ENCODE measurements at places on chromosomes 6 and 20. TPM values are rescaled to one million over a fixed set of nuclear protein-coding genes. Genes with fewer than 3 reads are reported as not detected.

- no peak for DNase-seq
Observed at GRCh38 chr6:47509937-47510336, 32.3 kb downstream of the CD2AP start.

Gene MACROD2
- 34.0 TPM for total RNA-seq

DNA sequence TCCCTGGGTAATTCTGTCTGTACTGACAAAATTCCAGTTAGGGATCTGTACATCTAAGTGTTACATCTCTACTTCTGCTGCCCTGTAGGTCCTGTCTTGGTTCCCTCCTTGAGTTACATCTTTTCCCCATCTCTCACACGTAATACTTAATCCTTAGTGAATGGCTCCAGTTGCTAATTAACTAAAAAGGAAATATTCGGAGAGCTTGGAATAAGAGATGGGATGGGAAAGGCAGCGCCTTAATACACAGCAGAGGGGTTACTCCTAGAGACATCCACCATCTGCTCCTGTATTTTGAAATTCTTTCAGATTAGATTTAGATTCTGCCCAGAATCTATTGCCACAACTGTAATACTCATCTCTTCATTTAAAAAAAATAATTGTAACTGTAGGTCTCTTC is 384.0 kb downstream of the SAMD5 start:
- DNase-seq = no peak

GRCh38 chr6:96886519-96886918 is 11.2 kb downstream of the NDUFAF4 start:
- no peak for DNase-seq

Gene WFDC5
- total RNA-seq = 0.28 TPM

GRCh38 chr20:8223091-8223870 is 91.2 kb downstream of the PLCB1 start:
- DNase-seq = no peak

Gene ECT2L
- 0.89 TPM for total RNA-seq

GRCh38 chr6:105833959-105834947 is 251.9 kb upstream of the PRDM1 start:
- DNase-seq = no peak

Gene TAGAP
- total RNA-seq = 3.3 TPM

Gene C6orf15
- total RNA-seq = not detected

GRCh38 chr6:170032197-170032596 is 258.7 kb downstream of the DLL1 start:
- no peak for DNase-seq

DNA sequence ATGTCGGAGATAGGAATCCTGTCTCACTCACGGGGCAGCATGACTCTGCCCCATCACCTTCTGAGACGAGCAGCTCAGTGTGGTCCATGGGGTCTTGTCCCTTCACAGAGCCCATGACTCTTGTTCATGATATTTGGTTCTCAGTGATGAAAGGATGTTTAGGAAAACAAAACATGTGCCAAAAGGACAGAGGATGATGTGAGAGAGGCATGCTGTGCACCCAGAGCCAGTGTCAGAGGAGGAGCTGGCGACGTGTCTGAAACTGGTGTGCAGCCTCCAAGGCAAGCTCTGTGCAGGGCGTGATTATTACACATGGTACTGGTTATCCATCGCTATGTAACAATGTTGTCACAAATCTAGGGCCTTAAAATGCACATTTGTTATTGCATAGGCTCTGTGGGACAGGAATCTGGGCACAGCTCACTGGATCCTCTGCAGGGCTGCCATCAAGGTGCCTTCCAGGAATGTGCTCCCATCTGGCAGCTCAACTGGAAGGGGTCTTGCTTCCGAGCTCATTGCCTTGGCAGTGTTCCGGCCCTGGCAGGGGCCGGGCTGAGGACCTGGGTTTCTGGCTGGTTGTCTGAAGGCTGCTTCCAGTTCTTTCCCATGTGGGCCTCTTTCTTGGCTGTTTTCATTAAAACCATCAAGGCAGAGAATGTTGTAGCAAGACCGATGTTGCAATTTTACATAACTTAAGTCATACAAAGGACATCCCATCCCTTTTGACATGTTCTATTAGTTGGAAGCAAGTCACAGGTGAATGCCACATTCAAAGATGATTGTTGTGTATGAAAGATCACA is 175.4 kb downstream of the ERMARD start:
- no peak for DNase-seq

GRCh38 chr20:47929368-47930115 is 144.3 kb upstream of the SULF2 start:
- no peak for DNase-seq

DNA sequence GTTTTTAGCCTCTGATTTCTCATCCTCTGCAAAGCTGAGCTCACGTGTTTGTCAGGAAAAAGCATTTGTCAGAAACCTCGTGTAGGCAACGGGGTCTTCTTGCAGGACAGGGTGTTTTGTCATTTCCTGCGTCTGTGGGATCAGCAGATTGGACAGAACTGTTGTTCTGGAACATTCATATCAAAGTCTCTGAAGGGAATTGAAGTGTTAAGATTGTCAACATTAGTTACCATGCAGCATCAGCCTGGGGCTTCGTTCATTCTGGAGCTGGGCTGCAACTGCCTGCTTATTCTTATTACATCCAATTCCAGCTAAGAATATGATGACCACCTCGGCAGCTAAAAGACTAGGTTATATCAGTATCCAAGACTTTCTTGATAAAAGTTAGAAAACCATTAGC is 71.0 kb upstream of the RALGAPA2 start:
- DNase-seq = no peak

GRCh38 chr20:24665741-24666191 is 196.3 kb downstream of the SYNDIG1 start:
- no peak for DNase-seq

Gene POPDC3
- 1.8 TPM for total RNA-seq

GRCh38 chr6:13915561-13916229 is 9.1 kb upstream of the RNF182 start:
- DNase-seq = peak; percentile 91

- no peak for DNase-seq
Observed at GRCh38 chr6:117546674-117547073, 55.6 kb downstream of the GOPC start.

Gene GLP1R
- total RNA-seq = 0.61 TPM

DNA sequence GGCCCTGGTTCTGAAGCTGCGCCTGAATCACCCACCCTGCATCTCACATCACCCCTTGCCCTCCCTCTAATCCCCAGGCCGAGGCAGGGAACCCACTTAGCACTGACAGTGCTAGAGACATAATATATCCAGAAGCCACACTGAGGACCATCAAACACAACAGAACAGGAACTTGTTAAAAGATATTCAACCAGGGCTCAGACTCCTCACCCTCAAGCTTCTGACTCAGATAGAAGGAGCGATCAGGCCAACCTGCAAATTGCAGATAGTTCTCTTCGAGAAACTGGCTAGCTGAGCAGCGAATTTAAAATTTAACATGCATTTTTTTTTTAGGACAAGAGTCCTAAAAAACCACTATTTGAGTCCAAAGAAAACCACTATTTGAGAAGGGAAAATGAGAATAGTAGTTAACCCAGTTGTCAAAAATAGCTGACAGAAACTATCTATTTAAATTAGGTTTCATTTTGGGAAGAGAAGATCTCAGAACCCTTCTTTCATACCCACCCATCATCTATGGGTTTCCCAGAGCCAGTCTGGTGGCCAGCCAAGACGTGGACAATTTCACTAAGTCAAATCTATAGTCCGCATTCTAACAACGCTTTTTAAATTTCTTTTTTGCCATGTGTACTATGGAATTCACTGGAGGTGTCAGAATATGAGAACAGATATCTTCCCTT is 95.6 kb downstream of the OPRM1 start:
- DNase-seq = no peak

GRCh38 chr6:1516742-1517520 is 92.8 kb upstream of the FOXC1 start:
- DNase-seq = no peak

Gene SAPCD1
- total RNA-seq = 3.4 TPM

DNA sequence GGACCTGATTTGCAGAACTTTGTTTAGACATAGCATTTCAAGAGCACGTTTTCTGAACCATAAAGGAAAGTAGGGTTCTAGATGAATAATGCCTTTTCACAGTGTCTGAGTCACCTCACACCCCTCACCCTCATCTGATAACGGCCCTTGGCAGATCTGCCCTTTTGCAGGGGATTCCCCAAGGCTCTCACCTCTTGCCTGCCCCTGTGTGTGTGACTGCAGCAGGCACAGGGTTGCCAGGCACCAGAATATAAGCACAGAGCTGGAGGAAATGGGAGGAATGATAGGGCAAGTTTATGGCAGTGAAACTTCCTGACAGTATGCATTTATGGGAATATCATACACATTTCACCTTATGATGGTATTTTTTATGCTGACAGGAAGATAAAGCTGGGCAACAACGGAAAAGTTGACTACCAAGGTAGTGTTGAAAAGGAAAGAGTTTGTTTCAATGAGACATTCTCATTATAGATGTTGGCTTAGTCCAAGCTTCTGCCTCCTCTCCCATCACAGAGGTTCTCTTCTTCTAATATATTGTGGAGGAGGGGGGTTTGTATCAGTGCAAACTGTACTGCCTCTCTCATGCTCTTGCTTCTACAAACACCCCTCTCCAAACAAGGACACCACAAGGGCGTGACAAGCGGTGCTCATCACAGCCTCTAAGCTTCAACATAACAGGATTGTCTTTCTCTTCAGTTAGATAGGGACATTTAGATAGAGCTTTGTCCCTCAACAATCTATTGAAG is 101.5 kb upstream of the BACH2 start:
- no peak for DNase-seq

Gene ZNF341
- total RNA-seq = 1.3 TPM
